Fibroblast of upper back skin (primary cell): ENCODE measurements at places on chromosomes 12 and 14.

GRCh38 chr12:30423330-30423729 lies 272.3 kb downstream of the IPO8 start:
- DNase-seq, result no peak

DNA sequence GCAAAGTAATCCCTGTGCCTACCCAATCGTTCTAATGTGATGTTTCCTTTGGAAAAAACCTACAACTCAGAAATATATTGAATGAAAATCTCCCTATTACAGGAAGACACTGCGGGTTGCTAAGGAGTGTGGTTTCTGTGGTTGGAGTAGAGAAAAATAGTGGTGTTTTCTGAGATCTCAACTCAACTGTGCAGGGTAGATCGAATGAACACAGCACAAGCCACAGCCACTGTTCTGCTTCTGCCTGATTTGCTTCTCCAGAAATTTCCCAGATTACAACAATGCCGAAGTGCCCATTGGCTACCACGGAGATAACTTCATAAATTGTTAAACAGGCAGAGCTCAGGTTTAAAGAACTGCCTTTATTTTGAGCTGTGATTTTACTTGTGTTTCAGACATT lies 480.4 kb downstream of the DIO2 start:
- DNase-seq, result peak; percentile 54

DNA sequence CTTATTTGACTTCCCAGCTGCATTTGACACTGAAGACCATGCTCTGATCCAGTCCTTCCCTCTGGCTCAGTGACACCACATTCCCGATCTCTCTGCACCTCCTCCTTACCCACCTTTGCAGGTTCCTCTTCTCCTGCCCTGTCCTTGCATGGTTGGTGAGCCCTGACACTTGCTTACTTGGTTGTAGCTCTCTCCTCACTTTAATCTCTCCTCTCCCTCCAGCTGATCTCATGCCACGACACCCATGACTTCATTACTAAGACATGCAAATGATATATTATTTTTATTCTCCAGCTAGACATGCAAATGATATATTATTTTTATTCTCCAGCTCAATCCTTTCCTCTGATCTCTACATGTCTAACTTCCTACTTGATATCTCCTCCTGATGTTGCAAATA lies at the start of gene SERPINA9:
Gene SERPINA9, minus strand, starts transcription at position 175 of the 400 bp plus-strand sequence. CDS start 6,357 bp downstream, outside the sequence.
- DNase-seq, result no peak

DNA sequence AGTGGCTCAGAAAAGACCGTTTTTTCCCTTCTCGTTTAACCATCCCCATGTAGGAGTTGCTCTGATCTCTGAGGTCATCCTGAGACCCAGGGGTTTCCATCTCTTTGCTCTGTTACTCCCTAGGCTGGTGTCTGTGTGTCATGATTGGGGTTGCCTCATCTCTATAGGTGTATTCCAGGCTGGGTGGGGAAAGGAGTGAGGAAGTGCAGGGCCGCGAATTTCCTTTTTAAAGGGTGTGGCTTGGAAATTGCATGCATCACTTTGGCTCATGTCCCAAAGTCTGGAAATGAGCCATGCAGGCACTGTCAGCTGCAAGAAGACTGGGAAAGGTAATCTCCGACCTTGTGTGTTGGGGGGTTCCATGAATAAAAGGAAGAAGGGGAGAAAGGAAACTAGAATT lies 201.9 kb downstream of the AACS start:
- DNase-seq, result no peak

- DNase-seq, result no peak
Measured at GRCh38 chr12:54587315-54587873, 1.1 kb downstream of the PPP1R1A start.

GRCh38 chr14:30983858-30984257 lies 41.6 kb upstream of the AP4S1 start:
- DNase-seq, result no peak

- no peak for DNase-seq
Measured at GRCh38 chr14:27686137-27686536, 1080.5 kb upstream of the FOXG1 start.

GRCh38 chr14:50657753-50658152 lies 10.4 kb downstream of the SAV1 start:
- no peak for DNase-seq

DNA sequence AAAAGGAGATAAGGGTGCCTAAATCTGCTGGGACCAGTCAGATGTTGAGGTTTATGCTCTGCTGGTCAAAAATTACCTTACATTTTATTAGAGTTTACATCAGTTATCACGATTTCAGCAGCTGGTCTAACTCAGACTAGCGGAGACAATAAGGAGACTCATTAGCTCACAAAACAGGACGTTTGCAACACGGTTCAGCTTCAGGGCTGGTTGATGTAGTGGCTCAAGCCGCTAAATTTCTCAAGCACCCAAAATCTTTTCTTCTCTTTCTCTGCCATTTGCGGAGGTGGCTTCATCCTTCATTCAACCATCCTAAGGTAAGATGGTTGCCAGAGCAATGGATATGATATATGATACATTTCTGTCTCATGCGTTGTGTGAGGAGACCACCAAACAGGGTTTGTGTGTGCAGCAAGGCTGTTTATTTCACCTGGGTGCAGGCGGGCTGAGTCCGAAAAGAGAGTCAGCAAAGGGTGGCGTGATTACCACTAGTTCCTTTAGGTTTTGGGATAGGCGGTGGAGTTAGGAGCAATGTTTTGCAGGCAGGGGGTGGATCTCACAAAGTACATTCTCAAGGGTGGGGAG lies 30.3 kb upstream of the CLIP1 start:
- DNase-seq, result no peak

- DNase-seq, result peak; percentile 35
Measured at GRCh38 chr12:131113568-131114270, 160.0 kb downstream of the ADGRD1 start.

- peak; percentile 30 for DNase-seq
Measured at GRCh38 chr12:9064201-9064814, 51.4 kb downstream of the A2M start.

- DNase-seq, result no peak
Measured at GRCh38 chr14:49553106-49553505, 33.1 kb downstream of the RPS29 start.

DNA sequence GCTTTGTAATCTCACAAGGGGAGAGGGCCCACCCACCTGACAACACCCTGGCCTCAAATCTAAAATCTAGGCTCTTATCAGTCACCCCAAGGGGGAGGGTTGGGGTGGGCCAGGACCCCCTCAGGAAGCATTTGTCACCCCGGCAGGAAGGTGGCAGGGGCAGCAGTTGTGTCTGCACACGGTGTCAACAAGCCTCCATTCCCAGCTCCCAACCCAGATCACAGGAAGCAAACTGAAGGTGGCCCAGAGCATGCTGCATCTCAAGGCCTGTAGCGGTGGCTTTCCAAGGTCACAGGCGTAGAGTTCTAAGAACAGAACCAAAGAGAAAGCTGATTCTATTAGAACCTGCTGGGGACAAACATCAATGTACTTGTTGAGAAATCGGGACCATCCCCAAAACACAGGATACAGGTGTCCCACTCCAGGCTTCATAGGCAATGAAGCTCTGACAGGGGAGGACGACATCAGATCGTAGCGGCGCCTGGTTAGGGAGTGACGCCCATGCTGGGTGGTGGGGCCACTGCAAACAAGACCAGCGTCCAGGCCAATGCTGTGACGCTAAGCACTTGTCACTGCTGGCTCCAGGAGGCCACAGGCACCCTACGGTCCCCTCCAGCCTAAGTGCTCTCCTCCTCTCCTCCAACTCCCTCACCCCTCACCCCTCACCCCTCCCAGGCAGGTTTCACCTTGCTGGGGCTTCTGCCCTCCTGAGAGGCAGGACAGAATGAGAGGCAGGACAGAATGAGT lies 52.9 kb downstream of the CCDC88C start:
- DNase-seq, result no peak

GRCh38 chr12:120356567-120357030 lies 12.4 kb downstream of the MSI1 start:
- DNase-seq, result peak; percentile 84

- peak; percentile 33 for DNase-seq
Measured at GRCh38 chr12:101230547-101230946, 20.5 kb upstream of the SLC5A8 start.

GRCh38 chr12:5565933-5566599 lies 134.2 kb downstream of the NTF3 start:
- DNase-seq, result peak; percentile 88

DNA sequence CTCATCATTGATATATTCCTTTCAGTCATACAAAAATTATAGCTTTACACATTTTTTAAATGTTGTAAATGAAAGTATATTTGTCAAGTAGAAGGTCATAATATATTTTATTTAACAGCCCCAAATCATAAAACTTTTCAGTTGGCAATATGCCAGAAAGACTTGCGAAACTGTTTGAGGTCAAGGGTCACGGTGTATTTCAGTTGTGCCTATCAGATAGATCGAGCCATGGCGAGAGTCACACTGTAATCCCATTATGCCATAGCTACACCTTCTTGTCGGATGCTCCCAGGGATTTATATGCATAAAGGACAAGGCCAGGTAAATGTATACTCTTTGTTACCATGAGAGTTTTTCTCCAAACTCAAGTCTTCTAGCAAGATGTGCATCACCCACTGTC lies 26.7 kb upstream of the G2E3 start:
- no peak for DNase-seq

DNA sequence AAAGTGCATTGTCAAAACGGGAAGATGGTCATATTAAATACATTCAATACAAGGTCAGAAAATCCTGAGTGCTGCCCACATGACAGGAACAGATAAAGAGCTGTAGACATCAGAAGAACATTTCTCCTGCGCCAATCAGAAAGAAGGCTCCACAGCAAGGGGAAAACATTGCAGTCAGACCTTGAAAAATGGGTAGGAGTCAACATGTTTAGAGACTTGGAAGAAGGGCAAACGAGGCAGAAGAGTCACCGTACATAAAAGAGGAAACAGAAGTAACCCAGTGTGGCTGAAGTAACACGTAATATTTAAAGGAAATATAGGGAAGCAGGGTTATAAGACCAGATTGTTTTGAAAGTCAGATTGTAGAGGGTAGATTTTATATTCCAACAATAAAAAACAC lies 11.9 kb downstream of the SPPL3 start:
- DNase-seq, result no peak

- DNase-seq, result no peak
Measured at GRCh38 chr12:6839482-6840201, 1.1 kb upstream of the GNB3 start.

DNA sequence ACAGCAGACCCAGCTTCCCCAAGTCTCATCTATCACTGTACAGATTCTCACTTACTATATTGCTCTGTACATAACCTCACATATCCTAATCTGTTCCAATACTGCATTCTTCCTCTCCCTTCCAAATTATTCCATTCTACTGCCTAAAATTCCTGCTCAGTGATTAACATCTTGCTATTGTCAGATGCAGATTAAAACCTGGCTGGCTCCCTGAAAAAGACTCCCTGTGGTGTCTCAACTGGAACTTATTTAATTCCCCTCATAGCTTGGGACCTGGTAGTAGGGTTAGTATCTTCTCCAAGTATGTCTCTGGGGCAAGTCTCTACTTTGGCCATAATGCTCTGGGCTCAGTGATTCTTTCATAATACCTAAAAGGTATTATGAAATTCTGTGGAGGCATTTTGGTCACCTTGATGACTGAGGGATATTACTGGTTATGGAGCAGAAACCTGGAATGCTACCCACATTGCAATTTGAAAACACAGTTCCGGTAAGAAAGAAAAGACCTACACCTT lies 55.8 kb downstream of the PAWR start:
- peak; percentile 91 for DNase-seq

DNA sequence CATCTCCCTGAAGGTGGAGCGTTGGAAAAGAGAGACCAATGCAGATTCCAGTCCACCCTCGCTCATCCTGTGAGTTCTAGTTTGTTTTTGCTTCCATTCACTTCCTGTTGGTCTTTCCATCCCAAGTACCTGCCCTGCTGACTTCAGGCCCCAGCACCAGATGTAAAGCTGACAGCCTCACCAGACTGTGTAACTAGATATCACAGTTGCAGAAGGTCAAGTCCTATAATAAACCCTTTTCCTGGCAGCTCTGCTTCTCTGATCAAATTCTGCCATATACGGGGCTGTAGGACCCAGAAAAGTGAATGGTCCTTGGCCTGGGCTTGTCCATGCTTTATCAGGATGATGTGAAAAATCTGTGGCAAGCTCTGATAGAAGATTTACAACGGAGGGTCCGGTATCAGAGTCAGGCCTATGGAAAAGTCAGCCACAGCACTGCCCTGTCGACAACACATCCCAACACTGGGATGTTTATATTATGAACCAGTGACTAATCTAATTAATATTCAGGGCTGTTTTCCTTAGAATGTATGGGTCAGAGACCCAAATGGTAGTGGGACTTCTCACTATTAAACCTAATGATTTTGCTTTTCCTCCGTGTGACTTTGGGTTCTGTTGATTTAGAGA lies 42.1 kb downstream of the CCDC175 start:
- DNase-seq, result no peak

DNA sequence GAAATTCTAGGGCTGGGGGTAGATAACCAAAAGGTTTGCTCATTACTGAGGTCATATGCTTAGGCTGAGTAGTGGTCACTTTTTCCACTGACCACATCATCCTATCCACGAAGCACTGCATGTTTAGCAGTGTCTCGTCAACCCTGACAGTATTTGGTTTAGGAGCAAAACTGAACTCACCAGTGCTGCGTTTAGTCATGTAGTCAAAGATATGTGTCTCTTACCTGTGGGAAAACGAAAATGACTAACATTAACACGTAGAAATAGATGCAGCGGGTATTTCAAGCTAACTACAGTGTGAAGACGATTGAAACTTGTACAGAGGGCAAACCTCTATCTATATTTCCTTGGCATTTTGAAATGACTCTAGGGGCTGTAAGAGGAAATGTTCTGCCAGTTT lies 34.6 kb downstream of the MTHFD1 start:
- no peak for DNase-seq

DNA sequence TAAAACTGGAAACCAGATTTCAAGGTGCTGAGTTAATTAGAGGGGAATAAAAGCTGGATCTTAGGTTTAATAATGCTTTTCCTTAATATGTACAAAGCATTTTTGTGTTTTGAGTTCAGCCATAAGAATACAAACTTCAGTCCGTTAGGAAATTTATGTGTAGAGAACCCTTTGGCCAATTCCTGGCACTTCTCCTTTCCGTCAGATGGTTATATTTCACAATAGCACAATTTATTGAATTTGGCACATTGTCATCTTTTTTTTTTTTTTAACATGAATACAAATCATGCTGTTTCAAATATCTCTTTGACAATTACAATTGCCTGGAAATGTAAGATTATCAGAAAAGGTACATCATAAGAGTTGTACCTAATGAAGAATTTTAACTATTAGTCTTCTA lies 56.2 kb upstream of the DDHD1 start:
- no peak for DNase-seq

GRCh38 chr12:40622246-40622838 lies 69.9 kb upstream of the CNTN1 start:
- DNase-seq, result peak; percentile 53

DNA sequence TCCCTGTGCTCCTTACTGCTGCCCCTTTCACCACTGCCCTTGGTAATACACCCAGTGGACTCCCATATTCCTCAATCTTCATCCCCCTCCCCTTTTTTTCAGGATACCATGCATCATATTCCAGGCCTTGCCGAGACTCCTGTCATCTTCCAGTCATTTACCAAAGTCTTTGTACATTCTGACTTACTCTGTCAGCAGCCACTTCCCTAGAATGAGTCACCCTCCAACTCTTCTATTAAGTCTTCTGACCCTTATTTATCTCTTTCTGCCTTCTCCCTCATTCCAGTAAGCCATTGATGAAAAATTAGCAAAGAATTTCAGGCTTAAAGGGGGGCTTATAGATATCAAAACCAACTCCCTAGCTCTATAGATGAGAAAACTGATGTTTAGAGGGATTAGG lies 128.0 kb downstream of the STXBP6 start:
- DNase-seq, result peak; percentile 68

GRCh38 chr12:27780612-27781408 lies 774 bp upstream of the MANSC4 start:
- DNase-seq, result peak; percentile 33
